ENCODE measurements at places on chromosomes 7 and 10.

GRCh38 chr7:35831208-35831607 is 30.4 kb downstream of the SEPTIN7 start:
- H3K4me3 ChIP-seq: no peak overlapping the region
- peaks cover 17% of the 10 kb centered on the region for H3K4me1 ChIP-seq
- H3K36me3 ChIP-seq: no peaks in the 10 kb centered on the region
- no peak for DNase-seq

DNA sequence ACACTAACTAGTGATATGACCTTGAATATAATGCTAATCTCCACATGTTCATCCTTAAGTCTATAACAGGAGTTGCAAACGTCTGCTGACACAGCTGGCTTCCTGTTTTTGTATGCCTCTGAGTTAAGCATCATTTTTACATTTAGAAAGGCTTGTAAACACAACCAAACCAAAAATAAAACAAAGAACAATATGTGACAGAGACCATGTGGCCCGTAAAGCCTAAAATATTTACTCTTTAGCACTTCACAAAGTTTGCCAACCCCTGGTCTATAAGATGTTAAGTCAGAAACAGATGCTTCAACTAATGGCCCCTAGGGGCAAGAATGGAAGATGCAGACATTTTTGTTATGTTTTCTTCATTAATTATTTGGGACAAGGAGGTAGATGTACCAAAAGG is 109.3 kb downstream of the CPEB3 start:
- no peaks in the 10 kb centered on the region for H3K27me3 ChIP-seq
- no peak overlapping the region for H3K27ac ChIP-seq
- H3K4me3 ChIP-seq: no peak overlapping the region
- no peak for DNase-seq

DNA sequence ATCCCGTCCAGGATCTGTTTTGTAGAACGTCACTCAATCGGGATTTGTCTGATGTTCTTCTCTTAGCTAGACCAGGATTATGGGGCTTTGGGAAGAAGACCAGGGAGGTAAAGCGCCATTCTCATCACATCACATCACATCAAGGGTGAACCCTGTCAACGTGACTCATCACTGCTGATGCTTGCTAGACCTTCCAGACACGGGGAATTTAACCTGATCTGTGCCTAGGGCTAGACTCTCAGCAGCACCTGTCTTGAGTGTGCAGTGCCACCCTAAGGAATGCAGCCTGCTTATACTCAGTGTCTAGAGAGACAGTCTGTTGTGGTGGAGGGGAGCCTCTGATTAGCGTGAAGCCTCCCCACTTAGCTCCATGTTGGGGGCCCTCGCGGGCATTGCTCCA is 678.6 kb upstream of the FOXK1 start:
- no peaks in the 10 kb centered on the region for H3K4me1 ChIP-seq
- H3K4me3 ChIP-seq: no peak overlapping the region
- H3K27ac ChIP-seq: no peak overlapping the region

DNA sequence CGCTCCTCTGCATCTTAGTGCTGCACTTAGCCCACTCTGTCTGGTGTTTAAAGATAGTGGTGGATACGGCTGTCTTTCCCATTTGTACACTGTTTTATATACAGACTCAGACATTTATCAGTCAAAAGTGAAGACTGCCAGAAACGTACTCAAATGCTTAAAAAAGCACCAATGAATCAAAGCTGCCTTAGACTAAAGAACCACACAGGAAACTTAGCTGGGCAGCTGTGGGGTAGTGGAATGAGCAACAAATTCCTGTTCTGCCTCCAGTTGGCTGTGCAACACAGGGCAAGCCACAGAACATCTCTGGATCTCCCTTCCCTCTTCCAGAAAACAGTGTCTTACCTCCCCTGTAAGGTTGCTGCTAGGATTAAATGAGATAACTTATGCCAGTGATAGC is 76.0 kb downstream of the ATXN7L1 start:
- peaks cover 9% of the 10 kb centered on the region for H3K4me1 ChIP-seq
- no peak for DNase-seq
- no peaks in the 10 kb centered on the region for H3K27me3 ChIP-seq

DNA sequence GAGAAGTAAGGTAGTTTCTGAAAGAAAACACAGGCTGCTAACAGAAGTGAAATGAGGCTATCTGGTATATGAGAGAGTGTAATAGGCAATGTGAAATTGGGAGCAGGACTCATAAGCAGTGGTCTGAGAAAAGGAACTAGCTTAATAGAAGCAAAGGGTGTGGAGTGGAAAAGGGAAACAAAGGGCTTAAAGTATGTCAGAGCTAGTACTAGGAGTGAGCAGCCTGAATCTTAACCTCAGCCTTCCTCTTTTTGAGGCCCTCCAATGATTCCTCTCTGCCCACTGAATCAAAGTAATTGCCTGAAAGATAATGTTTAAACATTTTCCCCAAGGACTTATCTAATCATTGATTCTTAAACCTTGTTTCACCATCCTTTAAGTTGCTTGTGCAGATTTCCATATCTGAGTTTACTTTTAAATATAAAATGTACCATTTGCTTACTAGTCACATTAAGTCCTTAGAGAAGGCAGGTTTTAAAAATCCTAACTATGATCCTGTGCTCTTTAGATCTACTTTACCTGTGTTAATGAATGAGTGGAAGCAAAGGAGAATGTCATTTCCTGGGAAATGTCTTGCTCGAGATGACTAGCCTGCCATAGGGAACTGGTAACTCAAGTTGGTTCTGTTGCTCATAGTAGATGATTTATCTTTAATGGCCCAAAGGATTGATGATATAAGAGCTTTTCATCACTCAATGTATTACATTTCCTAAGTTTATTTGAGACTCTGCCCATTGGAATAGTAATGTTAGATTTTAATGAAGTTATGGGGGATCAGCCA is 155.0 kb downstream of the SKAP2 start:
- no peak overlapping the region for H3K4me3 ChIP-seq
- no peaks in the 10 kb centered on the region for H3K27me3 ChIP-seq
- no peak for DNase-seq
- H3K27ac ChIP-seq: no peak overlapping the region

- no peak overlapping the region for H3K27ac ChIP-seq
- H3K36me3 ChIP-seq: no peaks in the 10 kb centered on the region
- H3K4me3 ChIP-seq: no peak overlapping the region
- H3K4me1 ChIP-seq: no peaks in the 10 kb centered on the region
- DNase-seq: no peak
Measured at GRCh38 chr7:27478084-27478483, 184.6 kb downstream of the HIBADH start.

DNA sequence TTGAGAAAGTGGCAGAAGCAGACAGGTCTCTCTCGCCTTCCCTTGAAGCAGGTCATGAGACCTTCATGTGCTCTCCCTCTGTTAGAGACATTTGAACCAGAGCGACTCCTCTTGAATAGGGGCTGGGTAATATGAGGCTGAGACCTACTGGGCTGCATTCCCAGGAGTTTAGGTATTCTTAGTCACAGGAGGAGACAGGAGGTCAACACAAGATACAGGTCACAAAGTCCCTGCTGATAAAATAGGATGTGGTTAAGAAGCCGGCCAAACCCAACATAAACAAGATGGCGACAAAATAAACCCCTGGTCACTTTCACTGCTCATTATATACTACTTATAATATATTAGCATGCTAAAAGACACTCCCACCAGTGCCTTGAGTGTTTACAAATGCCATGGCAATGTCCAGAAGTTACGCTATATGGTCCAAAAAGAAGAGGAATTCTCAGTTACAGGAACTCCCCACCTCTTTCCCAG is 43.5 kb upstream of the MSRB2 start:
- H3K36me3 ChIP-seq: no peaks in the 10 kb centered on the region
- no peak overlapping the region for H3K27ac ChIP-seq
- H3K4me3 ChIP-seq: no peak overlapping the region

Measured in body of pancreas (tissue), 4 donors.